Sciatic nerve (tissue), 2 donors: ENCODE measurements at places on chromosomes 12 and 14.

DNA sequence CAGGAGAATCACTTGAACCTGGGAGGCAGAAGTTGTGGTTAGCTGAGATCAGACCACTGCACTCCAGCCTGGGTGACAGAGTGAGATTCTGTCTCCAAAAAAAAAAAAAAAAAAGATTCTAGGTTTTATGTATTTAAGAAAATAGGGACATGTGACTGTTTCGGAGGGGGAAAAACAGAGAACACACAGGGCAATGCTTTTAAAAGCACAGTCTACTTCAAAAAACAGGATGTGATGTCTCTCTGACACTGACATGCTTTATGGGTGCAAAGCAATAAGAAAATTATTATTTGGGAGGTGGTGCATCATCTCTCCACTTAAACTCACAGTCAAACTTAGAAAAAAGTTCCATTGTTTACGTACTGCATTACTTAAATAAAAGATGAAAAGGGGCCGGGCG, 28.7 kb downstream of the CLIP1 start:
- no peak for DNase-seq

- no peak for DNase-seq
These were observed 692 bp downstream of the SPIC start for GRCh38 chr12:101475751-101476305.

GRCh38 chr12:59737725-59738463, 142.1 kb downstream of the SLC16A7 start:
- DNase-seq = no peak

- no peak for DNase-seq
These were observed 52.3 kb upstream of the CCND2 start for GRCh38 chr12:4221258-4221620.

- no peak for DNase-seq
These were observed 319.8 kb downstream of the ALG10 start for GRCh38 chr12:34342048-34342447.

GRCh38 chr12:130880411-130880885, 8.6 kb downstream of the RAN start:
- no peak for DNase-seq
